ENCODE measurements at places on chromosomes 4 and X.

DNA sequence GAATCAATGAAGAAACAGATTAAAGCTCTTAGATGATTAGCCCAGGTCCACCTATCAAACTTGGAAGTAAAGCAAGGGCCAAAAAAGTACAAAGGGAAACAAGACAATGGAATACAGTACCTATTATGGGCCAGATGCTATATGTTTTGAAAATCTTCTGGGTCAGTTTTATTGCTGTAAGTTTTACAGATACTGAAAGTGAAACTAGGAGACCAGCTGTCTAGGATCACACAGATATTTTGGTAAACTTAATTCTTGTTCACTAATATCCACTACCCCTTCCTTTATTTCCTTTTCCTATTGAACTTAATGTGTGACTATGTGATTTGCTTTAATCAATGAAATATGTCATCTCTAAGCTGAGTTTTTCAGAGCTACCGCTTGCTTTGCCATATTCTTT is 505.4 kb upstream of the PITX2 start:
- no peak for DNase-seq

GRCh38 chr4:96730432-96730831 is 890.5 kb downstream of the PDHA2 start:
- no peak for DNase-seq

DNA sequence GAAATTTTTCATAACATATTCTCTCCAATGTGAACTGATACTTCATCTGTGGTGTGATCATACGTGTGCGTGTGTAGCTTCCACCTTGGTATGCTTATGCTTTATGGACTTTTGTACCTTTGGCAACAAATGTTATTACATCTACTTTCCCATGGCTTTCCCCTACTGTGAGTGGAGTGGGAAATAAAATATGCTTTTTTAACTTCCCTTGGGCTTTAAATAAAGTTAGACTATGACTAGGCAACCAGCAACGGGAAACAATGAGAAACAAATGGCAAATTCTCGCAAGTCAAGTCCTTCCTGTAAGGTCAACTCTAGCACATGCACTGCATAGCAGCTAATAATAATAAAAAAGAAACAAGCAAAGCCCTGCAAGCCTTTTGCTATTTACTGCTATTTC is 205.0 kb upstream of the PDE5A start:
- no peak for DNase-seq

- no peak for DNase-seq
Observed at GRCh38 chr4:152975380-152976211, 39.5 kb downstream of the FHDC1 start.

GRCh38 chrX:33001107-33001506 is 210.2 kb downstream of the DMD start:
- DNase-seq, result no peak

DNA sequence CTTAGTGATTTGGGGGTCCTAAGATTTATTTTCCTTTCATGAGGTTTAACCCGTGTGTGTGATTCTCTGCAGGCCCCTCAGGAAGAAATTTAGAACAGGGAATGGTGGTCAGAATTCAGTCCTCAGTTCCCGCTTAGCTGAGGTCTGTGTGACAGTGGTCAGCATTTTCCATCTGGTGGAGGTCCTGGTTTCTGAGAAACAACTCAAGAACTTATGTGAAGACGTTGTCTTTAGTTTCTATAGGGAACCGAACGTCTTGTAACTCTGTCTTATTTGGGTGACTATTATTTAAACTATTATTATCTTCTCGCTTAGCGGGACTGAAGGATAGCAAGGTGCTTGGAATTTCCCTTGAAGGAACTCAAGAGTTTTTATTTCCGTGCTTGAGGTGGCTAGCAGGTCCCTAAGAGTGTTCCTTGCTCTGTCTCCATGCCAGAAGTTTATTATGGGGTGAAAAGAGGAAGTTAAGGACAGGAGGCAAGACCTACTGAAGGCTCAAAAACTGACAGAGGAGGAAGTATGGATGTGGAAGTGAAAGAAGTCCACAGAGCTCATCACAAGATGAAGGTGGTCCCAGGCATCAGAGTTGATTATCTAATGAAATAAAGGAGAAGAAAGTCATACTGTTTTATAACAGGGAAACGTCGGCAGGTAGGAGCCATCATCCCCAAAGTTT is 9.4 kb downstream of the MGST2 start:
- no peak for DNase-seq

DNA sequence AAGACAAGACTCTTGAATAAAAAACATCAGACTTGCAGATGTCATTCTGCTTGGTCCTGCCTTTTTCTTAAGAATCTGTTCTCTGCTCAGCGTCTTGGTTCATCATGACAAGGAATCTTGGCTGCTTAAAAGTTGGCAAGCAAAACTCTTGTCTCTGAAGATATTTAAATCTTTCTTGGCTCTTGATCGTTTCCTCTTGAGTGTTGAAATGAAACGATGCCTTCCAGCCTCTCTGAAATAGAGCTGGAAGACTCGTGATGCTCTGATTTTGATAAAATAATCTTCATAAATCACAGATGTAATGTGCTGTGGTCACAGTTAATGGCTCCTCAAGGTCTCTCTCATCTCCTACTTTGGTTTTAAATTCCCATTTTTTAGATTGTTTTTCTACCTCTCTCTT is 39.9 kb upstream of the TMEM192 start:
- DNase-seq, result no peak

GRCh38 chrX:53716328-53717088 is 30.0 kb upstream of the HUWE1 start:
- no peak for DNase-seq

- no peak for DNase-seq
Observed at GRCh38 chr4:35982318-35982717, 262.0 kb downstream of the ARAP2 start.

- no peak for DNase-seq
Observed at GRCh38 chr4:3858046-3858730, 92.0 kb downstream of the ADRA2C start.

DNA sequence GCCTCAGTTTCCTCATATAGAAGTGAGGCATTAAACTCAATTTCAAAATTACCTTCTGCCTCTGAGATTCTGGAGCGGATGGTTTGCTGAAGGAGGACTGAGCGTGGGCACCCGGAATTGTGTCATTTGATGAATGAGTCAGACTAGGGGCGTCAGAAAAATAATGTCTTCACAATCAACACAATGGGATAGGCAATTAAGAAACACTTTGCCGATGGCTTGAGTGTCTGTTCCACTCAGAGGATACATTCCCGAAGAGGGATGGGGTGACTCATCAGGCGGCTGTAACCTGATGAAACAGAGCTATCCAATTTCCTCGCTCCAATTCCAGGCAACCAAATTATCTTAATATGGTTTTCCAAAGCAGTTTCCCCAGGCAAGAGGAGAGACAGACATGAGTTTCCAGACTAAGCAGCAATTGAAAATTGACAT is 1.2 kb upstream of the CHRNA9 start:
- no peak for DNase-seq

DNA sequence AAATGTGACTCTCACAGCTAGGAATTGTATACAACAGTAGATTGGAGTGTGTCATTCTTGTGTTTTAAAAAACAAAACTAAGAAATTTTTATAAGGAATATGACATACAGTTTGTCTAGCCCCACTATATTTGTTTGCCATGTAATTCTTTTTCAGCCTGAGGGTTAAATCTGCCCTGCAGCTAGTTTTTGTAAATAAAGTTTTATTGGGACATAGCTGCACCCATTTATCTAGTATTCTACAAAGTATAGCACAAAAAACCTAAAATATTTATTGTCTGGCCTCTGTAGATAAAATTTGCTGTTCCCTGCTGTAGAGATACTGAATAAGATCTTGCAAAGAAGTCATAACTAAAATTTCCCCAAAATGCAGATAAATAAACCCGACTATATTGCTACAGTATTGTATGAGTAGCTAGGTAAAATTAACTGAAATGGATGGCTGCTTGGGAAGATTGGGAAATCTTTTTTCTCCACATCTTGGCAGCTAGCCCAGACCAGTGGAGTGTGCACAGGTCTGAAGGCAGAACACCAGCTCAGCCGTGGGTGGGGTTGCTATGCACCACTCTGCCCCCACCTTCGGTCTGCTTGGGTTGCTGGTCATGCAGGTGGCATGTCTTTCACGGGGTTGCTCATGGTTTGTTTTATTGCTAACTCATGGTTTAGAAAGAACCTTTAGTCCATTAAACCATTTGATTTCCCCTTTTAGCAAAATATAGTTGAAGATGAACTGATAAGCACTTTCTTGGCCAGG is 127.9 kb downstream of the KLHL8 start:
- DNase-seq, result peak; percentile 42

DNA sequence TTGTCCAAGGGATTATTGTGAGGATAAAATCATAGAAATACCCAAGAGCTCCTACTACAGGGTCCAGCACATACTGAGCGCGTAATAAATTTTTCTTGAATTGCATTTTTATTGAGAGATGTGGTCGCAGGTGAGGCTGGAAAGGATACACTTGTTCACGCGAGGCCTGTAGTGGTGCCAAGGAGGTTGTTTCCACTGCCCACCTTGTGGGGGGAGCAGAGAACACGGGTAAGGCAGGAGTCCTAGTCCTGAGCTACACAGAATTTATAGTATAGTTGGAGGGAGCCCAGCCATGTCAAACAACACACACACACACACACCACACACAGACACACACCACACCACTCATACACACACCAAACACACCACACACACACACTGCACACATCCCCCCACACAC is 31.8 kb upstream of the CYP4V2 start:
- no peak for DNase-seq

GRCh38 chr4:42248972-42249371 is 96.5 kb upstream of the BEND4 start:
- DNase-seq, result no peak

- no peak for DNase-seq
Observed at GRCh38 chr4:48429709-48430474, 53.3 kb upstream of the SLC10A4 start.

DNA sequence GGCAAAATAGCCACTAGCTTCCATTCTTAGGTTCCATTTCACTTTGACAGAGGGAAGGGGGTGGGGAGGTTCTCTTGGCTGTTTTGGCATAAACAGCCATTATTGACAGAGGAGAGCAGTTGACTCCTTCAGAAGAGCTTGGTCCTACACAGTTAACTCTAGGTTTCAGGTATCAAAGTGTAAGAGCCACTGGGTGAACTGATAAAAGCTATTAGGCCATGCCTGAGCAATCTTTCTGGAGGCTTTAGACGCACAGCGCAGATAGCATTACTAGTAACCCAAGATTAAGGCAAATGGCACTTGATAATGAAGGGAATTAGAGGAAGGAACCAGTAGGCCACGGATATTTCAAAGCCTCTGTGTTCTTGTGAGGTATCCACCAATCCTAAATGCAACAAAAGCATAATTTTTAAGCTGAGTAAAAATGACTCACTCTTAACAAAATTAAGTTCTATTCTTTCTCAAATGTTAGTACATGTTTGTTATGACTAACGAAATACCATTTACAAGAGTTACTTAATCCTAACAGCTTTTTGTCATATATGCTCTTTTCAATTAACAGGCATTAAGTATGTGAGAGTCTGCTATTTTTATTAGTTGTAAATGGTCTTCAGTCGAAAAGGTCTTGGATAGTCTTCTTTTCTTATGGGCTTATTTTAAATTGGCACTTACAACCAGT is 53.6 kb downstream of the SLC7A11 start:
- DNase-seq, result no peak

- peak; percentile 71 for DNase-seq
Observed at GRCh38 chr4:7811536-7812191, 128.0 kb downstream of the AFAP1 start.

DNA sequence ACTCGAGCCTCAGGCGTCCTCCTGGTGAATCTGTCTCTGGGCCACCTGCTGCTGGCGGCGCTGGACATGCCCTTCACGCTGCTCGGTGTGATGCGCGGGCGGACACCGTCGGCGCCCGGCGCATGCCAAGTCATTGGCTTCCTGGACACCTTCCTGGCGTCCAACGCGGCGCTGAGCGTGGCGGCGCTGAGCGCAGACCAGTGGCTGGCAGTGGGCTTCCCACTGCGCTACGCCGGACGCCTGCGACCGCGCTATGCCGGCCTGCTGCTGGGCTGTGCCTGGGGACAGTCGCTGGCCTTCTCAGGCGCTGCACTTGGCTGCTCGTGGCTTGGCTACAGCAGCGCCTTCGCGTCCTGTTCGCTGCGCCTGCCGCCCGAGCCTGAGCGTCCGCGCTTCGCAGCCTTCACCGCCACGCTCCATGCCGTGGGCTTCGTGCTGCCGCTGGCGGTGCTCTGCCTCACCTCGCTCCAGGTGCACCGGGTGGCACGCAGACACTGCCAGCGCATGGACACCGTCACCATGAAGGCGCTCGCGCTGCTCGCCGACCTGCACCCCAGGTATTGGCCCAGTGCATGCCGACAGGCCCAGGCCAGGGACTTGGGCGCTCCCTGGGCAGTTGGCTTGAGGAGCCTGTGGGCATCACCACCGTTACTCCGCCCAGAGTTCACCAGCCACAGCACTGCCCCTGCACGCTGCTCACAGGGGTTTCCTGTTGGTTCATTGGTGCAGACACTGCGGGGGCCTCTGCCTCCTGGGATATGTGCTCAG is 1.1 kb downstream of the GPR78 start:
- DNase-seq, result peak; percentile 21

DNA sequence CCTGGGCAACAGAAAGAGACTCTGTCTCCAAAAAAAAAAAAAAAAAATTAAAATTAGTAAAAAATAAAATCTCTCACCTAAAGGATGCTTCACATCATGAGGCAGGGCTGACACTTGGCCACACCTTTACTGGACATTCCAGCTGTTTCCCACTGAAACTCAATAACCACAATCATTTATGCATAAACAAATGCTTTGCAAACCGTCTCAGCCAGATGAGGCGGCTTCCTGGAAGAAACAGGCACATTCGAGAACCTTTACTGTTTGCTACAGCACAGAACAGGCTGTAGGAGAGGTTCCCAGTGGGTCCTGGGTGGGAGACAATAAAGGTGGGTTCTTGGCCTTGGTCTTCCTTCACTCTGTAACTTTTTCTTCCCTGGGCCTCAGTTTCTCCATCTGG is 10.9 kb upstream of the TBC1D14 start:
- no peak for DNase-seq

- no peak for DNase-seq
Observed at GRCh38 chr4:48774760-48775710, 5.0 kb downstream of the FRYL start.

DNA sequence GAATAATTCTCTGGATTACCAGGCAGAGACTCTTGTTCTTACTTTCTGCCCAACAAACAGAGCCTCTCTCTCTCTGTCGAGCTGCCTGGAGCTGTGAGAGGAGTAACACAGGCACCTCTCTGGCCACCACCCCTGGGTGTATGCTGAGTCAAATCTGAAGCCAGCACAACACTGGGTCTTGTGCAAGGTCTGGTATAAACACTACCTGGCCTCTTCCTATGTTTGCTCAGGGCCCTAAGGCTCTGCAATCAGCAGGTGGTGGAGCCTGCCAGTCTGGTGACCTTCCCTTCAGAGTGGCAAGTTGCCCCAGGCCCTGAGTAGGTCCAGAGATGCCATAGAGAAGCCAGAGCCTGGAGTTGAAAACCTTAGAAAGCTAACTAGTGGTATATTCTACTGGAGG is 139.9 kb downstream of the CPXCR1 start:
- DNase-seq, result no peak

DNA sequence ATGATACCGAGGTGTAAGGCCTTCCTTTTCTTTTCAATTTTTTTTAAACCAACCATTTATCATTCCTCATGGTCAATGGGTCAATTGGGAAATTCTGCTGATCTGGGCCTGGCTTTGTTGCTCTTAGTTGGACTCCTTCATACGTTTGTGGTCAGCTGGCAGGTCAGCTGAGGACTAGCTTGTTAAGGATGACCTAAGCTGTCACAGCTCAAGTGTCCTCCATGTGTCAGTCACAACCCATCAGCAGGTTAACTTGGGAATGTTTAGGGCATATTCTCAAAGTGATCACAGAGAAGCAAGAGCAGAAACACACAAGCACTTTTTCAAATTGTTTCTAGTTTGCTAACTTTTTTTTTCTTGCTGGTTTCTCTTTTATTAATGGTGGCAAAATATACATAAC is 117.4 kb upstream of the MAB21L2 start:
- DNase-seq, result no peak

- no peak for DNase-seq
Observed at GRCh38 chrX:30521440-30522182, 56.0 kb downstream of the TASL start.
